Activated CD4-positive, alpha-beta T cell treated with anti-CD3 and anti-CD28 coated beads, Interleukin-2, amount 50 U/mL, for 24 hours (primary cell): ENCODE measurements at places on chromosomes 6 and 20.

DNA sequence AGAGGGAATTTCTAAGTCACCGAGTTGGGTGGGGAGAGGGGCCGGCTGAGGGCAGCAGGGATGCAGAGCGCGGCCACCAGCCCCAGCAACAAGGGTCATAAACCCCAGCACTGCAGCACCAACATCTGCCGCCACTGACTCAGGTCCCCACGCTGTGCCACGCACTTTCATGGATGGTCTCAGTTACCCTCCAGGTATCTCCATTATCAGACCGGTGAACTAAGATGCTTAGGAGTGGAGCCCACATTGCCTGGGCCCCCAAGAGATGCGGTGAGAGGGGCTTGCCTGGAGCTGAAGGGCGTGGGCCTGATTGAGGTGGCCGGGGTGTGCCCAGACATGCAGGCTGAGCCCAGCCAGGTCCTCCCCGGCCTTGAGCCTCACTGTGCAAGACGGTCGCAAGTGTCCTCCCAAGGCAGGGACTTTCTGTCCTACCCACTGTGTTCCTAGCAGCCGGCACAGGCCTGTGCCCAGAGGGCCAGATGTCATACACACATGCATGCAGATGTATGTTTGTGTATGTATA lies 19.3 kb downstream of the RBM38 start:
- no peak for DNase-seq

GRCh38 chr20:52015155-52015554 lies 176.4 kb downstream of the ZFP64 start:
- DNase-seq, result no peak

GRCh38 chr6:46510651-46511050 lies 19.4 kb upstream of the RCAN2 start:
- no peak for DNase-seq

DNA sequence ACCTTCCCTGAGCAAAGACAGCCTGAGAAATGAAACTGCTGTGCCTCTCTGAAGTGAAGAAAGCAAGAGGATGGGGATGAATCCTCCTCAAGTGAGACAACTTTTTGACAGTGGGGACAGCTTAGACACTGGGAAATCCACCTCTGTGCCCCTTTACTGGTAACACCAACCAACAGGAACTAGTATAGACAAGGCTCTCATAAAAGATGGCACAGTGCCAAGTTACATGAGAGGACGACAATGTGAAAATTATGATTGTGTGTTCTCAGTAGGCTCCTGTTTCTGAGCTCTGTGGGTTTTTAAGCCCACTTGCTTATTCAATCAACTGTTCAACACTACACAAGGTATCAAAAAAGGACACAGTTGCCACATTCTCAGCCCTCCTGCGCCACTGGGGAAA lies 41.6 kb upstream of the LYRM2 start:
- DNase-seq, result no peak

DNA sequence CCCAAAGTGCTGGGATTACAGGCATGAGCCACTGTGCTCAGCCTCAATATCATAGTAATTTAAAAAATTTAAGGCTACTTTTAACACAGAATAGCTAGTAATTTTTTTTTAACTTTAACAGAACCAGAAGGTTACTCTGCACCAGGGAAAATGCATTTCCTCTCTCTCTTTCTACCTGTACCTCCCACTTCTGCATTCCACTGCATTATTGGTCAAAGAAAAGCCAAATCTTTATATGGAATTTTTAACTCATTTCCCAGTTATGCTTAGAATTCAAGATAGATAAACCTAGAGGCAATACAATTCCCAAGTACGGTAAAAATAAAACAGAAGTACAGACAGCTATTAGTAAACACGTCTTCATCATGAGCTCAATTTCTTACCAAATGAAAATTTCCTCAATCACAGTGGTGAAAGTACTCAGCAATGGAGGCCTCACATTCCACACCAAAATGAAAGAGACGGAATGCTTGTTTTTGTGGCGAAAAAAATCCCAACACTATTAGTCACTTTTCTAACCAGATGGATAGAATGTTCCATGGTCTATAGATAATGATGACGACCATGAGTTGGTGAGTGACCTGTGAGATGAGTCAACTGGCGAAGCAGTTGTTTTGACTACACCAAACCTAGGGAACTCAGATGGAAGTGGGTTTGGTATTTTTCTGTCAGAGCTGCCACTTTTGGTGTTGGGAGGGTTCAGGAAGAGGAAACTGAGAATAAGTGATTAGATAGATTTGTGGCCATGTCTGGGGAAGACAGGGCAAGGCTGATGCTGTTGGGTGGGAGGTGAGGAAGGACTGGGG lies 104.7 kb upstream of the SGK1 start:
- DNase-seq, result no peak
